Liver (tissue), 10 donors: ENCODE measurements at places on chromosomes 12 and 14.
A peak's percentile ranks its signal among the peaks of the same experiment; 100 is the strongest.

DNA sequence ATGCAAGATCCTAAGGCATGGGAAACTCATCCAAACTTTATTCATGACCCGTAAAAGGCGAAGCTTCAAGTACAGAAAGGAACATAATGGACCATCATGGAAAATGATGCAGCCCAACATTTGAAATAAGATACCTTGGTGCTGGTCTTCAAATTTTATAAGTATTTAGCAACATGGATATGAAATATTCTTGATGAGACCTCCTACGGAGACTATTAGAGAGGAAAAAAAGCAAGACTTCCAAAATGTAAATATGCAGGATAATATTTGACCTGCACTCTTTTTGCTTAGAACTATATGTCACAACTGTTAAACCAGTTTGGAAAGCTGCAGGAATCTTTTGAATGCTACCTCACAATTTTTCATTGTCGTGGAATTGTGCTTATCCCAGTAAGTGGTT, 168.8 kb upstream of the ARID2 start:
- no peak for DNase-seq

DNA sequence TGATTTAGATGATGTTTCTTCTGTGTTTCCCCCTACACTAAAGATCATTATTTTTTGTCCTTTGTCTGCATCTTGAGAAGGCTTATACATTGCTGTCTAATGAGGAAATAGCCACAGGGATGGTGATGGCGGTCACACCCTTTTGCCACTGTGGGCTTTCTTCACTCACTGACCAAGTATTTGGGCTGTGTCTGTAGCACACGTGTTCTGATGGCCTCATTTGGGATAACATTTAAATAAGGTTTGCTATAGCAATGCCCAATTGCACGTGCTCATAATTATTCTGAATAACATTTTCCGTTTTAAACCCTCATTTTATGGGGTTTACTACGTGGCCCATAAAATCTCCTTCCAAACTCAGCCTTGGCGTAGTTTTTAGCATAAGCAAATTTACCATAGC, 230.3 kb upstream of the PRICKLE1 start:
- DNase-seq, result no peak

GRCh38 chr14:50726372-50727107, 58.4 kb upstream of the SAV1 start:
- DNase-seq, result no peak

- no peak for DNase-seq
Measured at GRCh38 chr12:1006255-1006654, 15.2 kb downstream of the ERC1 start.

- DNase-seq, result no peak
Measured at GRCh38 chr12:3523728-3524127, 32.7 kb downstream of the PRMT8 start.

DNA sequence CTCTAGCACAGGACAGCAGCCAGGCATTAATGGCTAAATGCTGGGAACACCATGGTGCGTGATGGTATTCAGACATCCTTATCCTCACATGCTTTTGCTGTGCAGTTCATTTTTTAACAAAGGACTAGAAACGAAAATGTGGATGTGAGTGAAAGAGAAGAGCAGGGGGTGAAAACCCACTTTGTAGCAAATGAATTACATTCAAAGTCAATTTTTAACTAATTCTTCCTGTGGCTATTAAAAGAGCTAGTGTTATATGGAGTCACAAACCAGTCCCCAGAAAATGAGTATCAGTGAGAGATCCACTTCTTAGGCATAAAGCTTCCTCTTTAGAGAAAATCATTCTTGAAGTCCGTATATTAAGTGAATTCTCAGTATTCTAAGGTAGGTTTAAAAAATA, 592.0 kb upstream of the LMO3 start:
- no peak for DNase-seq

DNA sequence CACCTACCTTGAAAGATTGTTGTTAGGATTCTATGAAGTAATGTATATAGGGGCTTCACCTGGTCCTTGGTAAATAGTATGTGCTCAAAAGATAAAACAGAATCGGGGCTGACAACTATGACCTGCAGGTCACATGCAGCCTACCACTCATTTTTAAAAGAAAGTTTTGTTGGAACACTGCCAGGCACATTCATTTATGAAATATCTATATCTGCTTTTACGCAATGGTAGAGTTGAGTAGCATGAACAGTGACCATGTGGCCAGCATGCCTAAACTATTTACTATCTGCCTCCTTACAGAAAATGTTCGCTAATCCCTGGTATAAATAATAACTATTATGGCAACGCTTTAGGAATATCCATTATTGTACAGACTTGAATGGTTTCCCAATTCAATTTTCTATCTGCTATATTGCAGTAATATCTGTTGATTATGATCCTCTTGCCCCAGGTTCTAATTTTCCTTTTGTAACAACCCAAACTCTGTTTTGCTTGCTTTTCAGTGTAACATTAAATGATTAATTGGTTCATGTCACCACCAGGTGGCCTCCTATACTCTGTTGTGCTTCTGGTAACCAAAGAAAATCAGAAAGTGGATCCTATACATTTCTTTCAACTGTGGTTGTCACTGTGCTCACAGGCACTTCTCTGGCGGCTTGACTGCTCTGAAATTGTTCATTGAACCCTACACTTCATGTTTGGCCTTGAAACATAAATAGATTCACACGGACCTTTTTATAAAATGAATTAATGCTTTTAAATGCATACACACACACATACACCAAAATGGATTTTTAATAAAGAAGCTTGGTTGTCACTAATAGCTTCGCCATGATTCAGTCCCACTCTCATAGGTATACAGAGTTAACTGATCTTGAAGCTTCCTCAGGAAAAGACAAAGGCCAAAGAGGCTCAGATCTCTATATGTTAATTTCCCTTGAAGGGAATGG, 227.7 kb upstream of the NPAS3 start:
- DNase-seq, result no peak

GRCh38 chr12:132523576-132524331, 33.8 kb downstream of the FBRSL1 start:
- DNase-seq, result peak; percentile 79
